Right atrium auricular region (tissue), 2 donors: ENCODE measurements at places on chromosomes 2 and 18. TPM values are rescaled to one million over a fixed set of nuclear protein-coding genes. Genes with fewer than 3 reads are reported as not detected.

The FEV gene
- not detected for total RNA-seq

The RGPD6 gene
- 21.7 TPM for total RNA-seq

The GAREM1 gene
- 19.3 TPM for total RNA-seq

The WDSUB1 gene
- total RNA-seq: 3.2 TPM

The IL1F10 gene
- not detected for total RNA-seq

The SERPINB10 gene
- 0.47 TPM for total RNA-seq

The PRKAG3 gene
- 0.19 TPM for total RNA-seq

The TCF23 gene
- total RNA-seq: not detected

The ILKAP gene
- 17.6 TPM for total RNA-seq

DNA sequence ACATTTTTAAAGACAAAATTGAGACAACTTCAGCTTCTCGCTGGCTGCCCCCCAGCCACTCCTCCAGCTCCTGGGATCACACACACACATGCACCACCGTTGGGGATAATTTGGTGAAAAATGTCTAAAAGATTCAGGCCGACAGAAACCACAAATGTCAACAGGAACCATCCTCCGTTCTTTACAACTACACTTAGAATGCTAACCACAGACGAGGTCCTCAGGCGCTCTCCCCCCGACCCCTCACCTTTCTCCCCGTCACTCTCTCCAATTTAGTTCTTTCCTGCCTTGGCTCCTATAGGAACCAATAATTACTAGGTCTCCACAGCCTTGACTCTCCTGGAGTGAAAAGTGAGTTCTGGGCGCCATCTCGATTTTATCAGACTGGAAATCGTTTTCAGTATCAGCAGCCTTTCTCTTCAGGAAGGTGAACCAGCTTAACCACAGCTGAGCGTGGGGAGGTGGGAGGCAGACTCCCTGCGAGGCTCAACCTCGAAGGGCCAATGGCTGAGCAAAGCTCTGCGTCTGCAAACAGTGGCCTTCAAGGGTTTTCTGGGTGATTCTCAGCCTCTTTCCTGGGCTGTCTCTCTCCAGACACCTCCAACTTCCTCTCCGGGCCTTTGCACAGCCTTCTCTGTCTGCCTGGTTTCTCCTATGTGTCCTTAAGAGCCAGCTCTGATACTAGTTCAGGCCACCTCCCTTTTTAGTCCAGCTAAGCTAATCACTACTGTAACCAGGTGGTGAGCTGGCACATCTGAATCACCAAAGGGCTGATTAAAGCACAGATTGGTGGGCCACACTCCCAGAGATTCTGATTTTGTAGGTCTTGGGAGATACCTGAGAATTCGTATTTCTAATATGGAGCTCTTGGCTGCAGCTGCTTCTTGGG, 115.7 kb upstream of the COPS8 start:
- no peak for DNase-seq

- no peak for DNase-seq
Observed at GRCh38 chr2:220198896-220199295, 571.5 kb downstream of the SLC4A3 start.

- no peak for DNase-seq
Observed at GRCh38 chr2:216559625-216560156, 61.0 kb downstream of the RPL37A start.

GRCh38 chr2:11945139-11946126, 199.0 kb downstream of the LPIN1 start:
- DNase-seq: no peak

GRCh38 chr18:79459946-79460480, 64.3 kb downstream of the NFATC1 start:
- no peak for DNase-seq

DNA sequence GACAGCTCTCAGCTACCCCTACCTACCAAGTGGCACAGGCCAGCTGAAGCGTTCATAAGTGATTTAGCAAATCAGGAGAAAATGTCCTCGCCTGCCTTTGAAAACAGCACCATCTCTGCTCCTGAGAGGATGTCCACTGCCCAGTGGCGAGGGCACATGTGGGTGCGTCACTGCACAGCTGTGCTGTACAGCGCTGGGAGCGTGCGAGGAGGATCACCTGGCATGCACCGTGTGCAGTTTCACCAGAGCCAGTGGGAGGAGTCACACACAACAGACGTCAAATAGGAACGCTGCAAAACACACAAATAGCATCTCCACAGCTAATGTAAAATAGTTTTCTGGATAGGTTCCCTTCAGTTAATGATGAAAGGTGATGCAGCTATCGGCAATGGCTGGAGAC, 154.1 kb downstream of the HDAC4 start:
- DNase-seq: no peak

GRCh38 chr2:98472961-98473746, 28.5 kb downstream of the INPP4A start:
- no peak for DNase-seq

GRCh38 chr2:230774348-230774951, 61.8 kb downstream of the CAB39 start:
- no peak for DNase-seq

DNA sequence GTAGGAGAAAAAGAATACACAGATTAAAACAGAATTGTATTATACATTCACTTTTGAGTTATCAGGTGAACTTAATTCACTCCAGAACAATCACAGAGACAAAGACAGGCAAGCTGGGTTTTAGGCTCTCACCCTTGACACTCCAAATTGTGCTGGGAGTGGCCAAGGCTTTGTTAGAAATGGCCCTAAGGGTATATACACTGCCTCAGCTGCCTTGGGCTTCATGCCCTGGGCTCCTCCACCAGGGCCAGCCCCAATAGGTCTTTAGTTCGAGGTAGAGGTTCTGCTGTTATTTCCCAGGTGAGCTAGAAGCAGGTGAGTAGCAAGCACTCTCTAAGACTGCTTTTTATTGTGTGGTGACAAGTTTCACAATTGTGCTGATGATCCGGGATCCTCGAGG, 19.9 kb downstream of the GEMIN6 start:
- no peak for DNase-seq

- no peak for DNase-seq
Observed at GRCh38 chr2:38620282-38620977, 17.7 kb upstream of the HNRNPLL start.

DNA sequence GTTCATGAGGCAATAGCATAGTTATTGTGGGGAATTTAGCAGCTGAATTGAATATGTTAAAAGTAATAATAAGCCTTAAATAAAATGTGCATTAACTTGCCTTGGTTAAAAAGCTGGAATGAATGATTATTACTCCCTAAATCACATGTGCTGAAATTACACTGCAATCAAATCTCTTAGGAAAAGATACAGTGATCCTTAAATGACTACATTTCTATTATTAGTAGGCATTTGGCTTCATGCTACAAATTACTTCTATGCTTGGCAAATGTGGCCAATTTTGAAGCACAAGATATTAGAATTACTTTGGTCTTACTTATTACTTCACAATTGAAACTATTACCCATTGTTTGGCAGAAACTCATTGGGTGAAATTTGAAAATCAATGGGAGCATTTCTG, 5.4 kb downstream of the RND3 start:
- no peak for DNase-seq

DNA sequence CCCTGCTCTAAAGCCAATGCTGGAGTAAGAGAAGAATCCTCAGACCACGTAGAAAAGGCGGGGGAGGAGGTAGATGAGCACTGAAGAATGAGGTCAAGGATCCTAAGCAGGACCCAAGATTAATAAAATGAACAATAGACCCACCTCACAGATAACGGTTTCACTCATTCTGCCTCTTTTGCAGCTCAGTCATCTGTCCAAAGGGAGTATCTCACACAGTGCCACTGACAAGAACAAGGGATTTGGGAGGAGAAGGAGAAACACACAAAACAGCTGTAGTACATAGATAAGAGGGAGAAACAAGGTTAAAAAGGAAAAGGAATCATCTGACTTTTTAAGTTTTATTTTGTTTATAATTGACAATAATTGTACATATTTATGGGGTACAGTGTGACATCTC, 30.9 kb upstream of the SULT1C4 start:
- DNase-seq: no peak

DNA sequence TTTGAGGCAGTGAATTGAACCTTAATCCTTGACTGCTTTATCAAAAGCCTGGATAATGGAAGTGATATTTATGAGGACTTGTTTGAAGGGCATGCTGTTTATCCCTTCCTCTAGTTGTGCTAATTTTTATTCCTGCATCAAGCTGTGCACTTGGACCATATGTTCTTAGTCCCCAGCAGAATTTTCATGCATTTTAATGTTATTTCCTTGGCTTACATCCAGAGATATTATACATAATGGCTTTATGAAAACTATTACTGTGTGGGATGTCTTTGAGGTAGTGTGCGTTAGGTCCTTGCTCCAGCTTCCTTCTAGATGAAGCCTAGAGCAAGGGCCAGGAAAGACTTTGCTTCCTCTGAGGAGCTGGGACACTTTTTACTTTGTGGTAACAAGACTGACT, 378.4 kb downstream of the LPIN1 start:
- no peak for DNase-seq

DNA sequence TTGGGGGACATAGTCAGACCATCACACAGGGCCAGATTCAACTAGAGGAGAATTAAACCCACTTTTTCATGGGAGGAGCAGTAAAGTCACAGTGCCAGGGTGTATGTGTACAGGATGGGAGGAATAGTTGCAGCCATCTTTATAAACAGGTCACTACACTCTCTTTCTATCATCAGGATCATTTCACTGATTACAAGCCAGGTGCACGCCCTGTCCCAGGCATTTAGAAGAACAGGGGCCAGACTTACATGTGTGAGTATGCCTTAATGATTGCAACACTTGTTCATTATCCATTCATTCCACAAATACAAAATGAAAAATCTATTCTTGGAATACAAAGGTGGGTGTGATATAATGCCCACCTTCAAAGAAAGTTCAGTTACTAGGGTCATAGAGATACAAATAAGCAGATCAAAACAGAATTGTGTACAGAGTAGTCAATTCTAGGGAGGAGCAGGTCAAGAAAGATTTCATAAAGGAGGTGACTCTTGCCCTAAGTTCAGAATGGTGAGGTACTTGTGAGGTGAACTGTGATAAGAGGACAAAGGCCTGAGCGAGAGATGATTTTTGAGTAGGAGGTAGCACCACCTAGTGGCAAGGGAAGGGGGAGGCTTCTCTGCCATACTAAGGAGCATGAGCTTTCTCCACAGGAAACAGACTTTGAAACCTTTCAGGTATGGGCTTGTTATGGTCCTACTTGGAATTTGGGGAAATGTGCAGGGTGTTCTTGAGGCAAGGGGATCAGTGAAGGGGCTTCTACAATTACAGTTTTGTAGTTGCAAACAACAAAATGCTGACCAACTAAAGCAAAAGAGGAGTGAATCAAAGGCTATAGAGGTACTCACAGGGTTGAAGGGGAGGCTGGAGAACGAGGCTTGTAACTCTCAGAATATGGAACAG, 156.3 kb downstream of the SUCLG1 start:
- DNase-seq: no peak

DNA sequence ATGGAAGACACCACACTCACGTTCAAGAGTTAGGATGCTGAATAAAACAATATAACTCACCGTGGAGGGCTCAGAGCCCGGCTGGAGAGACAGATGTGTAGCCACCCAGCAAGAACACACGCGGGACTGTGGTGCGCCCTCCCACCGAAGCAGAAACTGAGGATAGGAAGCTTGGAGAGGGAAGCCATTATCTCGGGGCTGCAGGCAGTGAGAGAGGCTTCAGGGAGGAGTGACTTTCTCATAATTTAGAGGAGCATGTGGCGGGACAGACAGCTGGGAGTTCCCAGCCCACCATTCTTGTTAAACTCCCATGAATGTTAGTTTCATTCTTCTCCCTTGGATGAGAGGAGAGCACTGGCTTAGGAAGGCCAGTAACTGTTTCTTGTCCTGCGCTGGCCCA, 96.4 kb downstream of the MAPRE2 start:
- DNase-seq: no peak

- peak; percentile 11 for DNase-seq
Observed at GRCh38 chr2:112634153-112634873, 11.4 kb upstream of the SLC20A1 start.

GRCh38 chr2:128751746-128752145, 433.1 kb upstream of the HS6ST1 start:
- no peak for DNase-seq

DNA sequence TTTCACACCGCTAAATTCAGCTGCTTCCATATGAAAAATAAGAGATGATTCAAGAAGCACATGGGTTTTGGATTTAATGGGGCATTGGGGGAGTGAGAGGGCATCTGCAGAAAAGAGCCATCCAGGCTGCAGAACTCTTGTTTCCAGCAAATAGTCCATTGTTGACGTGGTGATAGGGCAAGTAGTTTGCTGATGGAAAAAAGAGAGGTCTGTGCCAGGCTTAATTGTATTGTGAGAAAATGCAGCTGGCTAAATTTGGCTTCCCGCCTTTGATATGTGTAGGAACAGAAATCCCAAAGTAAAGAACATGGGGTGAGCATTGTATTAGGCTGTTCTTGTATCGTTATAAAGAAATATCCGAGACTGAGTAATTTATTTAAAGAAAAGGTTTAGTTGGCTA, 199.5 kb downstream of the SETBP1 start:
- no peak for DNase-seq

DNA sequence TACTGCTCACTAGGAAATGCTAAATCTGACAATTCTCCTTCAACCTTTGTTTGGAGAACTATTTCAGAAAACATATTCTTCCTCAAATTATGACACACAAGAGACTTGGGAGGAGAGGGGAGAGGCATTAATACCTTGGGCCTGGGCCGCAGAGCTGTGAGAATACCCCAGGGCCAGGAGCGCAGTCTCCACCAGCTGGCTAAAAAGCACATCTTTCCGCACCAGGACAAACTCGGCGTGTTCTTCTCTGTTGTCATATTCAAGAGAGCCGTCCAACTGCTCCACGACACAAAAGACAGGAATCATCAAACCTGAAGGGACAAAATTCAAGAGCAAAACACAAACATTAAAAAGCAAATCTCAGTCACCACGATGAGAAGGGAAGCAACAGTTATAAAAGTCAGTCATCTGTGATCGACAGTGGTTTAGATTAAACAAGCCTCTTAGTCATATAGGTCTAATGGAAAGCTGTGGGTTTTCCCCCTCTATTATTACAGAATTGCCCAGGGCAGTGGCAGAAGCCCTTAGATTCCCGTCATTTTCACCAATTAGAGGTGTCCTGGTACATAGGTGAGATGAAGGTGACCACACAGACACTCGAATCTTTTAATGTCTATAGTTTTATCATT, 24.4 kb downstream of the SATB2 start:
- DNase-seq: no peak

GRCh38 chr2:146954544-146954943, 890.3 kb upstream of the ACVR2A start:
- no peak for DNase-seq

DNA sequence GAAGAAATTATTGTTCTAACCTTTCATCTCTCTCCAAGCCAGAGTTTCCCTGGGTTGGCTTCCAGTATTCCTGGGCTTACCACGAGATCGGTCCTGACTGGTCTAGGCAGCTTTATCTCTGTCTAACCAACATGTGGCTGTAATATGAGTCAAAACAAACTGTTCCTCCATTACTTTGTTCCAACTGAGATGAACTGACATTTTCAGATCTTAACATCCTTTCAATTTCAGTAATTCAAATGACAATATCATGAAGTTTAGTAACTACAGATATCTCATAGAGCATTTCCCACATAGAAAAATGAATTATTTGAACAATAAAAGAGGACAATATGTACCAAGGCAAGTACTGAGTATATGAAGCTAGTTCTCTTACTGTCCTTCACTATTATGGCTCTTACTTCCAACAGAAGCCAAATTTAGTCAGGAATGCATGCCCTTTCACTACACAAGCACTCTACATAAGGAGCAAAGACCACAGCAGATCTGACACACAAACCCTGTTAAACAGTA, 15.5 kb downstream of the SLC25A12 start:
- DNase-seq: peak; percentile 66

- no peak for DNase-seq
Observed at GRCh38 chr2:28434600-28434989, 41.9 kb downstream of the FOSL2 start.

GRCh38 chr2:17299891-17300540, 218.2 kb downstream of the RAD51AP2 start:
- DNase-seq: no peak
